Prostate gland (tissue), 2 donors: ENCODE measurements at places on chromosomes 4 and X. TPM values are rescaled to one million over a fixed set of nuclear protein-coding genes. Genes with fewer than 3 reads are reported as not detected.

DNA sequence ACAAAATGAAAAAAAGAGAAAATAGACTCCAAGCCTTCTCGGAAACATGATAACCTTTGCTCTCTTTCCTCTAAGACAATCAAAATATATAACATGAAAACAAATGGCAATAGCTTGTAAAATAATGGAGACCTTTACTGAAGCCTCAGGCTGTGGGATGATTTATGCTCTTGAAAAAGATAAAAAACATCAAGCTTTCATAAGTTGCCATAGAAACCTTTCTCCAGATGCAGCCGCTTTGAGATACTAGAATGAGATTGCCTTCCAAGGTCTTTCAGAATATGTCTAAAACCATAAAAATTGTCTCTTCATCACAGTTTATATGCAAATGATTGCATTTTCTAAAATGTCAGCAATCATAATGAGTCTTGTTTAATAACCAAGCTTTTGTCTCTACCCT is 31.6 kb downstream of the MAOB start:
- H3K4me1 ChIP-seq: no peaks in the 10 kb centered on the region
- H3K27me3 ChIP-seq: no peaks in the 10 kb centered on the region
- H3K4me3 ChIP-seq: no peak overlapping the region
- H3K36me3 ChIP-seq: no peaks in the 10 kb centered on the region
- no peak overlapping the region for H3K27ac ChIP-seq

GRCh38 chr4:42235304-42236021 is 83.0 kb upstream of the BEND4 start:
- no peaks in the 10 kb centered on the region for H3K27me3 ChIP-seq
- no peak overlapping the region for H3K4me3 ChIP-seq
- no peak for DNase-seq
- H3K27ac ChIP-seq: no peak overlapping the region
- no peaks in the 10 kb centered on the region for H3K4me1 ChIP-seq
- no peaks in the 10 kb centered on the region for H3K36me3 ChIP-seq

DNA sequence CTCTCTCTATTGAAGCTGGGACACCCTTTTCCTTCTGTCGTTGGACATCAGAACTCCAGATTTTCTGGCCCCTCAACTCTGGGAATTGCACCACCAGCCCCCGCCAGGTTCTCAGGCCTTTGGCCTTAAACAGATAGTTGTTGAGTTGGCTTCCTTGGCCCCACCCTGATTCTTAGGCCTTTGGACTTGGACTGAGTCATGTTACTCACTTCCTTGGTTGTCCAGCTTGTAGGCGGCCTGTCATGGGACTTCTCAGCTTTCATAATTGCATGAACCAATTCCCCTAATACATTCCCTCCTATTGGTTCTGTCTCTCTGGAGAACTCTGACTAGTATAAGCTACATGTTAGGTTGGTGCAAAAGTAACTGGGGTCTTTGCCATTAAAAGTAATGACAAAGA is 195.7 kb downstream of the GPAT3 start:
- DNase-seq: no peak
- no peaks in the 10 kb centered on the region for H3K36me3 ChIP-seq
- H3K4me1 ChIP-seq: no peaks in the 10 kb centered on the region
- H3K27me3 ChIP-seq: no peaks in the 10 kb centered on the region
- H3K27ac ChIP-seq: no peak overlapping the region

DNA sequence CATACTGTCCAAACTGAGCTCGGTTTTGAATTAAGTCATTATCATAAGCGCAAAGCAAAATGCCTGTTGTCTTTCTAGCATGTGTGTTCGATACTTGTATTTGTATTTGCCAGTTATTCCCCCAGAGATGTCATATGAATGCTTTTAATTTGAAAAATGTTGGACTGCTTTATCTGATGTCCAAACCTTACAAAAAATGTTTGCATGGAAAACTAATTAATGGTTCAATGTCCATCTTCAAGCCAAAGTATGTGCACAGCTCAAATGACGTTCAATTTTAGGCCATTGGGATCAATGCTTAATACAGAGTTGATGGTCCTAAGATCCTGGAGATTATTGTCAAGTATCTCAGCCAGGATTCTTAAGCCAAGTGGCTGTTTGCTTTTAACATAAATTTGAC is 17.2 kb upstream of the HPGDS start:
- DNase-seq: no peak
- H3K27me3 ChIP-seq: no peaks in the 10 kb centered on the region
- H3K36me3 ChIP-seq: no peaks in the 10 kb centered on the region

DNA sequence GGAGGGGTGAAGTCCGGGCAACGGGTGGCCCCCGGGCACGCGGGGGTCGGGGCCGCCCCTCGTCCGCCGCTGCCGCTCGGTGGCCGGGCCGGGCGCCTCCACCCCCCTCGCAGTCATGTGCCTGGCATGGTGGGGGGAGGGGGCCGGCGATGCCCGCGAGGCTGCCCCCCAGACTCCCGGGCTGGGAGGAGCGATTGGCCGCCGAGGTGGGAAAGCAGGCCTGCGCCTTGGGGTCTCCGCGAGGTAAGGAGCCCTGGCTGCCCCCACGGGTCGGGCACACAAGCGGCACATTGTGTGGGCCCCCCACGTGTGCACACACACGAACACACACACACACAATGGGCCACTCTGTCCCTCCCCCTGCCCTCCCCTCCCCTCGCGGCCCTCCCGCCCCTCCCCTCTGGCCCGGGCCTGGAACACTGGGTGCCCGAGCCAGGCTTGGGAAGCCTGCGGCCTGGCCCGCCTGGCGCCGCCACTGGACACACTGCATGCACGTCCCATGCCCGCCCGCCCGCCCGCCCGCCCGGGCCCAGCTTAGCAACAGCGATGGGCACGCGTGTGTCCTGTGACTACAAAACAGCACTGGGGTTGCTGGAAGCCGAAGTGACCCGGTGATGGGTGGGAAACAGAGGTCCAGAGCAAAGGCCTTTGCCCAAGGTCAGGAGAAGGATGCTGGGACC is 1.3 kb downstream of the SLC6A8 start:
- H3K4me3 ChIP-seq: peak overlapping the region; percentile 33
- H3K27ac ChIP-seq: peak overlapping the region; percentile 45
- DNase-seq: peak; percentile 43
- H3K4me1 ChIP-seq: no peaks in the 10 kb centered on the region

- H3K27ac ChIP-seq: no peak overlapping the region
- H3K27me3 ChIP-seq: no peaks in the 10 kb centered on the region
- H3K4me1 ChIP-seq: no peaks in the 10 kb centered on the region
- H3K36me3 ChIP-seq: no peaks in the 10 kb centered on the region
- no peak overlapping the region for H3K4me3 ChIP-seq
- DNase-seq: no peak
Observed at GRCh38 chrX:102835504-102836146, 101.4 kb upstream of the RAB40AL start.

DNA sequence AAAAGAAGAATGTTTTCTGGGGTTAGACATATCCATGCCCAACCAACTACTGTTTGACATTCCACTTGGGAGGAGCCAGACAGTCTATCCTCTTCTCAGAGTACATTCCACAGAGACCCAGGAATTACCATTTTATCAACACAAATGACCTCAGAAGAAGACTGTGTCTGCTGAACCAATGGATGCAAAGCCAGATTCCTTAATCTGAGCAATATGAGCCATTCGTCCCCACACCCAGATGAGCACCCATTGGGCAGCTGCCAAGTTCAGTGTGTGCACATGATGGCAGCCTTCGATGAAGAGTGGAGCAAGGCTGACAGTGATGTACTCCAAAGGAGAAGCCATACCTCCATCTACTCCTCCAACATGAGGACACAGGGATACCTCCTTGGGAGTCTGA is 111.3 kb downstream of the ZNF674 start:
- no peak for DNase-seq
- H3K27me3 ChIP-seq: no peaks in the 10 kb centered on the region
- H3K36me3 ChIP-seq: no peaks in the 10 kb centered on the region

DNA sequence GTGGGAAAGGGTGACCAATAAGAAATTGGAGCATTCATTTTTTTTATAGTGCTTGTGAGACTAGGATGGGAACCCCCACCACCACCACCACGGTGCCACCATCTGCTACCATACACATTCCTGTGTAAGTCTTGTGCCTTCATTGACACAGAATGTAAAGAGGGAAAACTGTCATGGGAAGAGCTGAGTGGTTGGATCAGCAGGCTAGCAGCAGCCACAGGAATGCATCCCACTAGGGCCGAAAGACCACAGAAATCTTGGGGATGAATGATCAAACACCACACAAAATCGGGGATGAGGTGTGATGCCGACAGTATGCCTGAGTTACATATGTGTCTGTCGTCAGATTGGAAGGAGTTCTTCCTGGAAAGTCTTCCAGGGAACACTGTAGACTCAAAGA is 69.2 kb downstream of the SRPX start:
- H3K4me3 ChIP-seq: no peak overlapping the region
- no peak overlapping the region for H3K27ac ChIP-seq

- no peak overlapping the region for H3K27ac ChIP-seq
- H3K4me3 ChIP-seq: no peak overlapping the region
- no peaks in the 10 kb centered on the region for H3K36me3 ChIP-seq
- no peak for DNase-seq
- no peaks in the 10 kb centered on the region for H3K4me1 ChIP-seq
Observed at GRCh38 chr4:150570862-150571261, 11.1 kb upstream of the MAB21L2 start.

- no peaks in the 10 kb centered on the region for H3K4me1 ChIP-seq
- no peak overlapping the region for H3K4me3 ChIP-seq
- H3K27me3 ChIP-seq: no peaks in the 10 kb centered on the region
- no peak for DNase-seq
Observed at GRCh38 chr4:158374318-158374717, 147.4 kb upstream of the RXFP1 start.

DNA sequence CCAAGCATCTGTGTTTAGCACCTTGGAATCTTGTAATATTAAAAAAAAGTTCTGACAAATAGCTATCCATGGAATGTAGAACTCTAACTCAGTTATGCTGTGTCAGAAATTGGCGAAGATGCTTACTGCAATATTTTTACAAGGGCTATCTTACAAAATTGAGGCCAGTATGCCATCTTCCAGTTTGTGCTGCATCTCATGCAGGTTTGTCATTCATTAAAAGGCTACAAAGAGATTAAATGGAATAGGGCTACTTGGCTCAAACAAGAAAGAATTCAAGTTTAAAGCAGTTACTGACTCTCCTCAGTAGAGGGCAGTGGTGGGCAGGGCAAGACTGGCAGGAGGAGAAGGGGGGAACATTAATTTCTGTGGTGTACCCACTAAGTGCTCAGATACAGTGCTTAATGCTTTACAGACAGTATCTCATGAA is 66.5 kb downstream of the SHROOM4 start:
- H3K4me1 ChIP-seq: no peaks in the 10 kb centered on the region
- no peak for DNase-seq
- no peaks in the 10 kb centered on the region for H3K36me3 ChIP-seq

DNA sequence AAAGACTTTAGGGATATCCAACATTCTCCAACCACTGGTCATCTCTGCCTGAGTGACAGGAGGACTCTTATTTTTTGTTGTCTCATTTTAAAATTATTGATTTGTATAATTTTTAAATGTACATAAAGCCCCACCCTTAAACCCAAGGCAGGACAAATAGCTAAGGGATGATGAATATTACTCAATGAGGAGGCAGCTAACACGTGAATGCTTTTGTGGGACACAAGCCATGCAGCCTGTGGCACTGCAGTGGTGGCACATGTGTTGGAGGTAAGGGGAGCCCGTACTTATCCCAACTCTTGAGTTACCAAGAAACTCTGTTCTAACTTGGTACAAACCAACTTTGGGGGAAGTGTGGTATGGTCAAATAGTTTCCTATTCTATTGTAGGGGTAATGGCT is 19.5 kb downstream of the MID1IP1 start:
- H3K36me3 ChIP-seq: no peaks in the 10 kb centered on the region
- no peak overlapping the region for H3K27ac ChIP-seq
- no peak overlapping the region for H3K4me3 ChIP-seq
- no peak for DNase-seq
- no peaks in the 10 kb centered on the region for H3K4me1 ChIP-seq

GRCh38 chr4:38775326-38775725 is 7.5 kb downstream of the TLR10 start:
- no peak overlapping the region for H3K4me3 ChIP-seq
- no peaks in the 10 kb centered on the region for H3K27me3 ChIP-seq
- DNase-seq: no peak
- H3K27ac ChIP-seq: no peak overlapping the region

DNA sequence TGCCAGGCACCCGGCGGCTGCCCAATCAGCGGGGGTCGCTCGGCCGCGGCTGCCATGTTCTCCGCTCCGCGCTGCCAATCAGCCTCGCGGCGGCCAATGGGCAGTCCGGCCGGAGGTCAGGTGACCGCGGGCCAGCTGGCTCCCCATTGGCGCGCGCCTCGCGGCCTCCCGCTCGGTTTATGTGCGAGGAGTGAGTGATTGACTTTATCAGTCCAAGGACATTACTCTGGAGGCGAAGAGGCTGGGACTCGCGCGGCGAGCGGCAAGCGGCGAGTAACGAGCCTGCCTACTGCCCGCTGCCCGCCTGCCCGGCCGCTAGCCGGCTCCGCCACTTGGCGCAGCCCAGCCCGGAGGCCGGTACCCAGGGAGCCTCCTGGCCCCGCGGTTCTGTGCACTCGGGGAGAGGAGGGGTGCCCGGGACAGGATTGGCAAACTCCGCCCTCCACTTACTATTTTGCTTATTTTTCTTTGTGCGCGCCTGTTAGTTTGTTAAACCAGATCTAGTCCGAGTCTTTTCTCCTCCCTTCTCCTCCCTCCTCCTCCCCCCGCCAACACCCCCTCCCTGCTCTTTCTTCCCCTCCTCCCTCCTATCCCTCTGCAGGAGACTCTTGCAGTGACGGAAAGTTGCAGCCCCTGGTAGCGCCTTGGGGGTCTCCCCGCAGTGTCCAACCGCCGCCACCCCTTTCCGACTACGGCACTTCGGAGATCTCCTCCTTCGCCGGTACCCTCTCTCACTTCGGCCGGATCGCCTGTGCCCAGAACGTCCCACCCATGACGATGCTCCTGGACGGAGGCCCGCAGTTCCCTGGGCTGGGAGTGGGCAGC is at the start of gene ZIC3:
Gene ZIC3 (plus strand): TSS at position 207 of the 825 bp plus-strand sequence. CDS start 565 bp downstream, at position 772.
- H3K4me3 ChIP-seq: peak within 1 kb of the TSS; percentile 39
- peak; percentile 19 for DNase-seq
- no peaks in the 10 kb centered on the region for H3K36me3 ChIP-seq
- no peaks in the 10 kb centered on the region for H3K4me1 ChIP-seq
- no peak within 1 kb of the TSS for H3K27ac ChIP-seq

- no peaks in the 10 kb centered on the region for H3K36me3 ChIP-seq
- DNase-seq: no peak
- H3K27me3 ChIP-seq: no peaks in the 10 kb centered on the region
- no peaks in the 10 kb centered on the region for H3K4me1 ChIP-seq
Observed at GRCh38 chr4:37236165-37236564, 8.4 kb upstream of the NWD2 start.

RPS6KA6 gene
- 5.3 TPM for total RNA-seq

FGA gene
- total RNA-seq: 0.68 TPM

CXCL8 gene
- not detected for total RNA-seq

RASGEF1B gene
- 16.4 TPM for total RNA-seq

TCEANC gene
- 3.1 TPM for total RNA-seq

STOX2 gene
- 12.9 TPM for total RNA-seq

SCML2 gene
- 0.36 TPM for total RNA-seq

IQCM gene
- total RNA-seq: not detected

ASB11 gene
- total RNA-seq: 0.46 TPM

VCX gene
- not detected for total RNA-seq

GPR143 gene
- 3.1 TPM for total RNA-seq

FBXL5 gene
- total RNA-seq: 86.0 TPM
